ENCODE measurements at places on chromosomes 13 and 19.

- DNase-seq, result no peak
These were observed 129.8 kb downstream of the URI1 start for GRCh38 chr19:30071871-30072270.

GRCh38 chr19:17296273-17296672 lies 7.0 kb downstream of the ABHD8 start:
- no peak for DNase-seq

GRCh38 chr19:49142866-49143335 lies 12.3 kb downstream of the HRC start:
- peak; percentile 90 for DNase-seq

DNA sequence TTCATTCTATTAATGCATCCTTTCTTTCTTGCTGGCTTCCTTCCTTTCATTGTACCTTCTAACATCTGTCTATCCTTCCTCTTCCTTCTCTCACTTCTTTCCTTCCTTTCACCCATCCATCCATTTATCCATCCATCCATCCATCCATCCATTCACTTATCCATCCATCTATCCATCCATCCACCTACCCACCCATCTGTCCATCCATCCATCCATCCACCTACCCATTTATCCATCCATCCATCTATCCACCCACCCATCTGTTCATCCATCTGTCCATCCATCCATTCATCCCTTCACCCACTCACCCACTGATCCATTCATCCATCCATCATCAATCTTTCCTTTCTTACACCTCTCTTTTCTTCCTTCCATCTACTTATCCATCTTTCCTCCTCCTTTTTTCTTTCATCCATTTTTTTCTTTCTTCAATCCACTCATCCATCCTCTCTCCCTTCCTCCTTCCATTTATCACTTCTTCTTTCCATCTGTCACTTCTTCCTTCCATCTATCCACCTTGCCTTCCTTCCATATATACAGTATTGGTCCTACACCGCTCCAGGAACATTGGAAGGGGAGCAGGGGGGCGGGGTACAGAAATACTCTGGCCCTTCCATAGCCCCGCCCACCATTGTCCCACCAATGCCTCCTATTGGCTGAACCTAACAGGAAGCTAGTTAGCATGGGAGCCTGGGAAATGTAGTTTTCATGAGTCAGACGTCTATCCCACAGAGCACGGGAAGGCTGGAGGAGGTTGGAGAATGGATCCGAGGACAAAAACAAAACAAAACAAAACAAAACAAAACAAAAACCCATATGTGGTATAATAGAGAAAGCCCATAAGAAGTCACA lies 45.9 kb downstream of the MBD3L1 start:
- DNase-seq, result no peak

GRCh38 chr13:50905256-50905655 lies 4.3 kb upstream of the RNASEH2B start:
- DNase-seq, result no peak

GRCh38 chr13:99417201-99418102 lies 83.8 kb upstream of the TM9SF2 start:
- no peak for DNase-seq

GRCh38 chr19:15010501-15011300 lies 31.0 kb upstream of the SLC1A6 start:
- DNase-seq, result no peak

GRCh38 chr19:6343462-6343861 lies 10.1 kb upstream of the ACER1 start:
- DNase-seq, result no peak

- no peak for DNase-seq
These were observed 1.9 kb downstream of the TSEN34 start for GRCh38 chr19:54193011-54193410.

Measured in mucosa of descending colon (tissue), 3 donors.